ENCODE measurements at places on chromosomes 3 and 15. TPM values are rescaled to one million over a fixed set of nuclear protein-coding genes. Genes with fewer than 3 reads are reported as not detected.

GPR171 gene
- total RNA-seq: not detected

NEK10 gene
- 1.2 TPM for total RNA-seq

GOLGA6L10 gene
- total RNA-seq: 0.59 TPM

GOLGA6D gene
- total RNA-seq: not detected

IL17RC gene
- total RNA-seq: 18.9 TPM

All from A549 treated with ZK216348 at 1 μM for 4 hours (cell line).